ENCODE measurements at places on chromosomes 16 and 17.

- no peak for DNase-seq
Observed at GRCh38 chr17:82238472-82239201, 9.8 kb downstream of the SLC16A3 start.

- no peak for DNase-seq
Observed at GRCh38 chr16:66801320-66802105, at the start of gene TERB1. TERB1 (minus strand) TSS chr16:66801584; CDS start chr16:66796798, 4,786 bp downstream.

DNA sequence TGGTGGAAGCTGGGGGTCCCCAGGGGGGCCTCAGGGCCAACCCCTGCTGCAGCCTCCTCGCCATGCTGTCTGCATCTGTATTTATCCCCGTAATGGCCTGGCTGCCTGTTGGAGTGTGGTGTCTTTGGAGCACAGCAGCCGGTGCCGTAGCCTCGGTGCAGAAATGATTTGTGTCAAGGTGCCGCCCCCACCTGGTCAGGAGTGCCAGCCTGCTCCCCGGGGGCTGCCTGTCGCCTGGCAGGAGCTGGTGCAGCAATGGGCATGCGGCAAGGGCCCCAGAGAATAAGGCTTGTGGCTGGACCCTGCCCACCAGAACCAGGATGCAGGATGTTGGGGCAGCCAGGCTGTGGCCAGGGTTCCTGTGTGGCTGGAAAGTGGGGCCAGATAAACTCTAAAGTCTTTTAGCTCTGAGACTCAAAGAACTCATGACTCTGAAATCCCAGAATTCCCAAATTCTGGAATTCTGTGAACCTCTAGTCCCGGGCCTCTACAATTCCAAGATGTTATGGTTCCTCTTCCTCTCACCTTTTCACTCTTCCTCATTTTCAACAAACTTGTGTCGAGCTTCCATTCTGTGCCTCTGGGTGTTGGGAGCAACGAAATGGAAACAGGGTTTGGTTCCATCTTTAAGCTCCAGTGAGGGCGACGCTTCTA is 5.9 kb downstream of the CPNE2 start:
- DNase-seq: no peak

- DNase-seq: no peak
Observed at GRCh38 chr17:3827124-3827773, 18.8 kb downstream of the NCBP3 start.

GRCh38 chr17:21251337-21252010 is 1.7 kb downstream of the NATD1 start:
- no peak for DNase-seq

DNA sequence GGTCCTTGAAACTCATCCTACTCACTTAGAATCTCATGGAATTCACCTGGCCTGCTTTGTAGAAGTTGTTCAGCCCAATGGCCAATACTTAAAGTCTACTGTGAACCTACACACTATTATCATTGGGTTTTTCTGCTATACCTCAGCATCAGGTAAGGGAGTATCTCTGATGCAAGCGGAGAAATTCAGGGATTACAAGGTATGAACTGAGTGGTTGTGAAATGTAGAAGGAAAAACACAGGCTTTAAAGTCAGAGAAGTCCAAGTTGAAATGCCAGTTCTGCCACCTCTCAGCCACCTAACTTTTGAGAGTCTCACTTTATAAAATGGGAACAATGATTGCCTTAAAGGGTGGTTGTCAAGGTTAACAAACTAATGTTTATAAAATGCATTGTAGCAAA is 31.0 kb downstream of the COX11 start:
- no peak for DNase-seq

DNA sequence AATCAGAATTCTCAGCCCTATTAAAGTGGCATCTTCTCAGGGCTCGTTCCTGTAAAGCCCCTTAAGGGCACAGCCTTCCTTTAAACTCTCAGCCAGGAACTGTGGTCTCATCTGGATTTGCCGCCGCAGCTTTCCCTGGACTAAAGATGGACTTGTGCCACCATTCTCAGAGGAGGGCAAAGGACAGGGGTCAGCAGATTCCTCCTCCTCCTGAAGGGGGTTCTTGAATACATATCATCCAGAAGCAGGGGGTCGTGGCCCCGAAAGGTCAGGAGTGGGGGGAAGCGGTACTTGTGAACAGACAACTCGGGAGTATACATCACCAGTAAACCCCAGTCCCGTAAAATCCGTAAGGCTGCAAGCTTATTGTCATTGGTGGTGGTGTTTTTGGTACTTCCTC is 174.8 kb downstream of the RPTOR start:
- DNase-seq: no peak

DNA sequence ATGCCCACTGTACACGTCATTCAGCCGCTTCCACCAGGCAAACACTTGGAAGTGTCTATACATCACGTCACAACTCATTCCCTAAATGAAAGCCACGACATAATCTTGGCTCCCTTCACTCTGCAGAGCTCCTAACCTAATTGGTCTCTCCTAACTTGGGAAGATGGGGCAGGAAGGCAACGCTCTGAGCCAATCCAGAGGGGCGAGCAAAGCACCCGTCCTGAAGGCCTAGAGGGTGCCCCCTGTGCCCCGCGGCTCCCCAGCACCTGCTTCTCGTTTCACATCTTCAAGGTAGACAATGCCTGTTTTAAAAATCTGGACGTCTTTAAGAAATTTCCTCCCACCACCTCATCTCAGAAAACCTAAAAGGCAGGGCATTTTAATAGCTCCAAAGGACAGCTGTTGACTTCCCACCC is 1.0 kb downstream of the CSNK2A2 start:
- no peak for DNase-seq

DNA sequence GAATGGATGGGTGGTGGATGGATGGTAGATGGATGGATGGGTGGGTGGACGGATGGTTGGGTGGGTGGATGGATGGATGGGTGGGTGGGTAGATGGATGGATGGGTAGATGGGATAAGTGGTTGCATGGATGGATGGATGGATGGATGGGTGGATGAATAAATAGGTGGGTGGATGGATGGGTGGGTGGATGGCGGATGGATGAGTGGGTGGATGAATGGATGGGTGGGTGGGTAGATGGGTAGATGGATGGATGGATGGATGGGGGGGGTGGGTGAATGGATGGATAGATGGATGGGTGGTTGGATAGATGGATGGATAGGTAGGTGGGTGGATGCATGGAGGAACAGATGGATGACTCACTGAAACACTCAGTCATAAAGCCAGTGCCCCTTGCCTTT is 51.0 kb upstream of the FASN start:
- DNase-seq: no peak

- no peak for DNase-seq
Observed at GRCh38 chr16:17382949-17383863, 87.6 kb downstream of the XYLT1 start.

DNA sequence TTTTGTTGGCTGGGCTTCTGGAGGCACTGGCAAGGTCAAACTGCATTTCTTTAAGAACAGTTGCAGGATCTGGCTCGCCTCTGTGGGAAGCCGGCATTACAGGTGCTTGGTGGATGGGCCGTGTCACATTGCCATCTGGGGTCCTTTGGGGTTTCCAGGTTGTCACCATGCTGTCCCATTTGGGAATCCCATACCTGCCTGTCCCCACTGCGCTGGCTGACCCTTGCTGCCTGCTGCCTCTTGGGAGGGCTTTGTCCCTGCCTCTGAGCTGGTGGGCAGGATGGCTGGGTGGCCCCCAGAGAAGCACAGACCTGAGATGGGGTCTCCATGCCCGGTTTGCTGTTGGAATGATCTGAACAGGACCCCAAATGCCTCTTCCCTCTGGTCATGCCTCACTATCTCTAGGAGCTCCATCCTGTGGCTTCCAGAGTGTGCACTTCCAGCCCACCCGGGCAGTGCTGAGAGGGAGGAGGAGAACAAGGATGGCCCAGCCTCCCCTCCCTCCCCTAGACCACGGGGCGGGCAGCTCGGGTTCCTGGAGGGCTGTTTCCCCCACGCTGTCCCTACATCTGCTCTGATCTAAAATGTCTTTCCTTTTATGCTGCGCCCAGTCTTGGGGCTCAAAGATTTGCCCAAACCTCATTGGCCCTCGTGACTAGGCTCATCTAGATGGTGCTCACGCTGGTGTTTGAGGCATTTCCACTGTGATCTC is 28.0 kb downstream of the OR1D5 start:
- DNase-seq: no peak

- DNase-seq: no peak
Observed at GRCh38 chr17:81282141-81282540, 13.0 kb downstream of the SLC38A10 start.

- DNase-seq: no peak
Observed at GRCh38 chr17:28616281-28616680, 2.3 kb upstream of the RSKR start.

DNA sequence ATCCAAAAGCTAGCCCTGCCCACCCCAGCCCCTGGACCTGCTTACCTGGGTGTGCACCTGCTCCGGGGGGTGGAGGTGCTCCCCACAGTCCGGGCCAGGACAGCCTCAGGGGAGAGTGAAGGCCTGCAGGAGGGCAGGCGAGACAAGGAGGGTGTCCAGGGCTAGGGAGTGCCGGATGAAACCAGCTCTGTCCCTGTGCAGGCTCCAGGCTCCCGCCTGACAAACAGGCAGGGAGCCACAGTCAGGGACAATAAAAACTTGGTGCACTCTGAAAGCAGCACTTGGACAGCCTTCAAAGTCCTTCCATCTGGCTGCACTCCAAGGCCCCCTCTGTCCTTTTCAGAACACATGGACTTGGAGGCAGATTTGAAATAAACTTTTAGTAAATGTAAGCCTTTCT is 3.9 kb downstream of the PAQR4 start:
- DNase-seq: no peak

DNA sequence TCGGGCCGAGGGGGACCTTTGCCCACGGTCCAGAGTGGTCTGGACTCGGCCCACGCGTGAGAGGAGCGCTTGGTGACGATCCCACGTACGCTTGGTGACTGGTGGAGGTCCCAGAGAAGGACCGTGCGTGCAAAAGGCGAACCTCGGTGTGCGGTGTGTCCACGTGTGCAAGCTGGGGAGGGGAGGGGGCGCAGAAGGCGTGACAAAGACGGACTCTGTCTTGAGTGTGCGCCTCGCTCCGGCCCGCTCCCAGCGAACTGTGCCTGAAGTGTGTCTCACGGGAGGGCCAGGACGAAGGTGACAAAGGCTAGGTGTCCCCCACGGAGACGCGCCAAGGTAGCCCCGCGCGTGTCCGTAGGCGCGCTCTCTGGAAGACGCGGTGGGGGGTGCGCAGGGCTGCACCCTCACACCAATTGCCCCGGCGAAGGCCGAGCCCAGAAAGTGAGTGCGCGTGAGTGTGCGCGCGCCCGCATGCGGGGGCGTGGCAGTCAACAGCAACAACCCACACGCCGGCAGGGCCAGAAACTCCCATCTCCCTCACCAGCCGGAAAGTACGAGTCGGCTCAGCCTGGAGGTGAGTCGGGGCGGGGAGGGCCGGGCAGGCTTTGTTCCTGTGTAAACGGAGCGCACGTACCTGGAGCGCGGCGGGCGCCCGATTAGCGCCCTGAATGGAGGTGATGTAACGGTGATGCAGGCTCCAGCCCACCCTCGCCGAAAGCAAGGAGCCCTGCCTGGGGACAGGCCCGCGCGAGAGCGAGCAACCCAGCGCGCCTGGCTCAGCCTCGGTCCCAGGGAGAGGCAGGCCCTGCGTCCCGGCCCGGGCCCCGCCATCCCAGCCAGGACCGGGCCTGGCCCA is at the start of gene GPRC5C:
Gene GPRC5C (plus strand): TSS at position 521 of the 856 bp plus-strand sequence. CDS start 7,689 bp downstream, outside the sequence.
- DNase-seq: no peak

- no peak for DNase-seq
Observed at GRCh38 chr17:75549246-75550138, 24.0 kb downstream of the LLGL2 start.

- no peak for DNase-seq
Observed at GRCh38 chr17:65064452-65065019, 8.0 kb upstream of the GNA13 start.

GRCh38 chr17:73387746-73388577 is 76.2 kb upstream of the CDC42EP4 start:
- no peak for DNase-seq

GRCh38 chr17:80509311-80509710 is 32.9 kb upstream of the NPTX1 start:
- no peak for DNase-seq

DNA sequence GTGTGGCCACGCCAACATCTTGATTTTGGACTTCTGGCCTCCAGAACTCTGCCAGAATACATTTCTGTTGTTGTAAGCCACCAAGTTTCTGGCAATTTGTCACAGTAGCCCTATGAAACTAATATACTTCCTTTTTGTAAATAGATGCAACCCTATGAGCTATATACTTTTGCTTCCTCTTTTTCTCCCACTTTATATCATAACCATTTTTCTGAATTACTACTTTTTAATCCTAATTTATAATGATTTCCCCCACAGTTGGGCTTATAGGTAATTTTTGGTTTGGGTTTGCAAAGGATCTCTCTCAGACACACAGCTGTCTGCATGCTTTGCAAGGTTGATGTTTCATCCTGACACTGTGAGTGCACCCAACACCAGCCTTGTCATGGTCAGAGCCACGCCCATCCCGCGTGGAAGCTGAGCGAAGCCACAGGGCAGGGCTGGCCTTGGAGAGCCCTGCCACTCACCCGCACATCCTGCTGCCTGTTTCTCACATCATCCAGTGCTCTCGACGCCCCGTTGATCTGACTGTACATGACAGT is 5.8 kb downstream of the TRIM25 start:
- no peak for DNase-seq

DNA sequence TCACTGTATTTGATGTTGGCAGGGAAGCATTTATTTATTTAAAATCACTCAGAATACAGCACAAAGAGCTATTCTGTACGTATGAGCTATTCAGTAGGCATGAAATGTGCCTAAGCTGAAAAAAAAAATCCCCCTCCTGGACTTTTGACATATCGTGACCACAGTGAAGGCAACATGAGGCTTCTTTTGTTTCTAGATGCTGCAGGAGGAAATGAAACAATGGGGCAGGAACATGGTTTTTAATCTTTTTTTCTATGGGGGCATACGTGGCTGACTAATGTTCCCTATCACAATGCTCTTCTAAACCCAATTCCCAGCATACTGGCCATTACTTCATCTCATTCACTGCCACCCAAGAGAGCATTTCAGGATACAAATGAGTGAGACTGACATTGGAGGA is 191.0 kb upstream of the PMFBP1 start:
- DNase-seq: no peak

All from left renal pelvis (tissue), 4 donors.